HT-29 (cell line): ENCODE measurements at places on chromosomes 5 and 9. TPM values are rescaled to one million over a fixed set of nuclear protein-coding genes. Genes with fewer than 3 reads are reported as not detected.
A peak's percentile ranks its signal among the peaks of the same experiment; 100 is the strongest.

DNA sequence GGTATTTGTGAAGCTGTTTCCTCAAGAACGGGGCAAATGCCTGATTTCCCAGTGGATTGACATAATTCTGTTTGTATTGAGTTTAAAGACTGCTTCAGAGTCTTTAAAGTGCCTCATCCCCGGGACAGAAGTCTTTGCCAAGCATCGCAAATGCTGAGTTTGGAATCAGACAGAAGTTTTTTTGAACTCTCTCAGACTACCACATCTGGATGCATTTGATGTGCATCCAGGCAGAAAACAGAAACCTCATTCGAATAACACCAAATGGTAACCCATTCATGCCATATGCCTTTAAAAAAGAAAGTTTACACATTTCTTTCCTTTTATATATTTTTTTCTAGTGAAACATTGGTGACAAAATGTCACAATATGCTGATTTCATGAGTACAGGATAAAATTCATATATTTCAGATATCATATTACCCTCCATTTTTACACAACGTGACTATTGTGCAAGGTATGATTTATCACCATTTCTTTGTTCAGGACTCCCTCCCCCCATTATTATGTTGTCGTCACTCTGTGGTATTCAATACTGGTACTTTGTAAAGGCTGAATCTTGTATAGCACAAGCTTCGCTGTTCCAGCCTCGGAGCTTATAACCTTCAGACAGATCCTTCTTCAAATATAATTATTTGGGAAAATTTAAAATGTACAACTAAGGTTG is 91.1 kb downstream of the ZNF608 start:
- DNase-seq: no peak

GRCh38 chr9:92652461-92652860 is 17.5 kb downstream of the IPPK start:
- DNase-seq: no peak

DNA sequence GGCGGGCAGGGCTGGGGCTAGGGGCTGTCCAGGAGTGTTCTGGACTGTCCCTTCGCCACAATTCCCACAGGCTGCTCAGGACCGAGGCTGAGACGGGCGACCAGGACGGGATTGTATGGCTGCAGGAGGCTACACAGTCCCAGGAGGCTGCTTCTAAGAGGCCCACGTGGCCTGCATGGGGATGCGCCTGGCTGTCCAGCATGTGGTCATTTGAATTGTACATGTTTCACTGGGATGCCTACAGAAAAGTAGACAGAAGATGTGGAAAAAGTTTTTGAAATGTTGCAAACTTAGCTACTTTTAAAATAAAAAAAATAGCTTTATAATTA is 32.6 kb upstream of the SPTLC1 start:
- DNase-seq: no peak

- DNase-seq: no peak
Measured at GRCh38 chr5:178454303-178454702, 135.9 kb downstream of the COL23A1 start.

DNA sequence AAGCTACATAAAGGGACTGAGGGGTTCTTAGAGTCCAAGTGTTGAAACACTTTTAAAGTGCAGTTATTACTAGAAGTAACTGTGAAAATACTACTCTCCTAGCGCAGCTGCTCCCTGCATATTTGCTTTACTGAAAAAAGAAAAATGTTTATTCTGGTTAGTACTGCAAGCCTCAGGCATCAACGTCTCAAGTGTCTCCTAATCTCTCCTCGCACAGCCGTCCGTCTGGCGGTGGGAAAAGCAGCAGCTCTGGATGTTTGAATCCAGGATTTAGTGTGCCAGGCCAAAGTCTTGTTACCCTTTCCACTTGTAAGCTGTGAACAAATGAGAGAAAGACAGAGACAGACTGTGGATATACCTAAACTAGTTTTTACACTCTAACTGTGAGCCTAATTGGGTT is 31.1 kb downstream of the RORB start:
- DNase-seq: no peak

- peak; percentile 18 for DNase-seq
Measured at GRCh38 chr9:77212801-77213200, 35.5 kb downstream of the VPS13A start.

DNA sequence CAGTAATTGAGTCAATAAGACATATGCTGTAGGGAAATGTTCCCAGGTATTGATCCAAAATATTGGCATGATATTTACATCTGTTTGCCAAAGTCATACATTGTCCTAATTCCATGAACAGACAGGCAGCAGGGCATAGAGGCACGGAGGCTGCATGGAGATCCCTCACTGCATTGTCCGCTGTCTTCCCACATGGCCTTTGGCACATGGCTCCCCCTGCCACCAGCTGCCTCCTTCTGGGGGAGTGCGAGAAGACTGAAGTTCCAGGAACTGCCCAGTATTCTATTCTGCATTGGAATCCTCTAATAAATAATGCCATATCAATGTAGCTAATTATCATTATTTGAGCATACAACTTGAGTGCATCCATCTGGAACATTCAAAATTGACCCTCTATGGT is 269.0 kb downstream of the FBXL7 start:
- DNase-seq: no peak

GRCh38 chr9:110065532-110065931 is 142.4 kb downstream of the C9orf152 start:
- no peak for DNase-seq

DNA sequence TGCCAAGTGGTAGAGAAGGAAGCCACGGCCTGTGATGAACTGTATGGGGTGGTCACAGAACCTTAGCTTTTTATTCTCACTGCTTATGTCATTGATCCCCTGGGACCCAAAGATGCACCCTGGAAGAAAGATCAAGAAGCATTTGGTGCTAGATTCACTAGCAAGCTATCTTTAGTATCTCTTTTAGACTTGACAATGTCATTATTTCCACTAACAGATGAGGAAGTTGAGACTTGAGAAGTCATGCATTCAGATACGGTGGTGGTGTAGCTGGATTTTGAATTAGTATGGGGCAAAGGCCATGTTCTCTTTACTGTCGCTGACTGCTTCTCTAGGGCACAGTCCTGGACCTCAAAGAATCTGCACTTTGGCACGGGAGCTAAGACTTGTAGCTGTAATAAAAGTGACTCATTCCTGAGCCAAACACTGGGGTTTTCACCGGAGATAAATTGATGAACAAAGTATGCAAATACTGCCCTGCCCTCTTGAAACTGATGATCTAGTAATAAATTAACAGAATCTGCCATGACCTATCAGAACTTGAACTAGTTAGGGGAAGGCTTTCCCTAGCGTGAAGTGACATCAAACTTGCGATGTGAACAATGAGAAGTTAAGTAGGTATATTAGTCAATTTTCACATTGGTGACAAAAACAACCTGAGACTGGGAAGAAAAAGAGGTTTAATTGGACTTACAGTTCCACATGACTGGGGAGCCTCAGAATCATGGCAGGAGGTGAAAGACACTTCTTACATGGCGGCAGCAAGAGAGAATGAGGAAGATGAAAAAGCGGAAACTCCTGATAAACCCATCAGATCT is 5.4 kb downstream of the GDA start:
- DNase-seq: peak; percentile 89

DNA sequence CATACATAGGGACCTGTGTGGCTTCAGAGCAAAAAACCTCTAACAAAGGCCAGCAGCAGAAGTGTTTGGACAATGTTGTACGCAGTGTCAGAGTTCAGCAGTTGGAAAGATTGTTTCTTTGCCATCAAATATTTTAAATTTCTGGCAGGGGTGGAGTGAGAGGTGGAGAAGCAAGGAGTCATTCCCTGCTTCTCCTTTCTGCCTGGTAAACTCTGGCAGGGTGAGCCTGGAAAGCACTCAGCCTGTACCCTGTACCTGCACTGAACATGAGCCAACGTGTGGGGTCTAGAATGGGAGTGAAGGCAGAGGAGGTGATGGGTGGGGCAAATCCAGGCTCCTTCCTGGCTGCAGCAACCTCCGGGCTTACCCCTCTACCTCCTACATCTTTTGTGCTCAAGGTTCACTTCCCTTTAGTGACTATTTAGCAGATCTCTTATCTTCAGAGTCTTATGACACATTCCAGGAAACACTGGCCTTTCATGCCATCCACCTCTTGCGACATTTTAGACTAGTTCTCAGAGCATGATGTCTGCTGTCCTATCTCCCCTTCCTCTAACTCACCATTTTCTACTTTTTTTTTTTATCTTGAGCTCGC is 445.0 kb upstream of the PIK3R1 start:
- DNase-seq: peak; percentile 94

DNA sequence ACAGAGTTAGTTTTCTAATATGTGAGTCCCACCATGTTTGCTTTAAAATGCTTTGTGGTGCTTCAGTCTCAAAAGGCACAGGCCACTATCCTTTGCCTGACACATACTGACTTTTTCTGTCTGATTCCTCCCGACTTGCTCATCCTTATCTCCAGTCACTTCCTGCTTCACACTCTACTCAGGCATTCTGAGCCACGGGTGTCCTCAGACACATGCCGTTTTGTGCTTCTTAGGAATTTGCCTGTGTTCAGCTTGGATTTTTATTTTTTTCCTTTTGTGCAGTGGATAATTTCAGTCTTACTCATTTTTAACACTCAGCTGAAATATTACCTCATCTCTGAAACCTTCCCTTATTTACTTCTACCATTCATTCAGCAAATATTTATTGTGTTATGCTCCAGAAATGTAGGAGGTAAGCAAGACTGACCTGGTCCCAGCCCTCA is 54.1 kb downstream of the MAN2A1 start:
- DNase-seq: no peak

DNA sequence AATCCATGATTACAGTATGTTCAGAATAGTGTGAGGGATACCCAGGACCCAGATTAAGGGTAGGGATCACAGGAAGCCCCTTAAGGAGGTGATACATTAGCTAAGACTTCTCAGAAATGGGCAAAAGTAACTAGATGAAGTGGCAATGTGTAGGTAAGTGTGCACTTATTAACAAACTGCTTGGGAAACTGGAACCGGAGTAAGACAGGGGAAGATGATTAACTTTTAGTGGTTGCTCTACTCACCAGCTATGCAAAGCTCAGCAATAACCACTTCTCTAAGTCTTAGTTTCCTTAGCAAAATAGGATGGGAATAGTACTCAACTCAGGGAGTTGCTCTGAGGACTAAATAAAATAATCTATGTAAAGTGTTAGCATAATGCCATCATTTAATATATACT is 182.2 kb downstream of the MCTP1 start:
- no peak for DNase-seq

DNA sequence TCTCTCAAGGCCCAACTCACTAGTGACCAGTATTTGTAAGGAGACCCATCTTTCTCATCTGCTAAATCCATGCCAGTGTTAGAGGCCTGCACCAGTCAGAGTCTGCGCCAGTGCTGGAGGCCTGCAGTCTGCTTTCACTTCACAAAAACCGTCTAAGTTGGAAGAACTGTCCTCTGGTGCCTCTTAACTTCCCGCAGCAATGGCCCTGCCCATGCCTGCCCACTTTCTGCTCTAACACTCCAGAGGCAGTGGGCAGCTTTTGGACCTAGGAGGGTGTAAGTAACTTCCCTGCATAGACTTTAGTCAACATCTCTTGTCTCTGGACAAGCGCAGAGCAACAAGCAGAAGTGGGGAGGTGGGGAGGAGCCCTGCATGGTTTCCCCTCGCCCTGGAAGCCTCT is 152.9 kb downstream of the AUH start:
- no peak for DNase-seq

DNA sequence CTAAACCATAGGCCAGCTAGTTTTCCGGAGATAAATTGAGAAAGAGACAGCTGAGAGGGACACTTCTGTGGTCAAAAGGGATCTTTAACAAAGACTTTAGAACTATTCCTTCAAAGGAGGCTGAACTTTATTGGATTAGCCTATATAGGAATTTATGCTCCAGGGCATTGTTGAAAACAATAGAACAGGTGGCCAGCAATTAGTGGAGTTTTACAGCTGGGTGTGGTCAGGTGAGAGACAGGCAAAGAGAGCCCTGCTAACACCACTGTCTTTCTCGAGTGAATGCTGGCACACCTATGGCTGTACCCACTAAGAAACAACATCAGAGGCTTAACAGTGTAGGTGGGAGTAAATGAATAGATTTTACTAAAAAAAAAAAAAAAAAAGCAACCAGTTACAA is 16.7 kb upstream of the TLR4 start:
- DNase-seq: no peak

DNA sequence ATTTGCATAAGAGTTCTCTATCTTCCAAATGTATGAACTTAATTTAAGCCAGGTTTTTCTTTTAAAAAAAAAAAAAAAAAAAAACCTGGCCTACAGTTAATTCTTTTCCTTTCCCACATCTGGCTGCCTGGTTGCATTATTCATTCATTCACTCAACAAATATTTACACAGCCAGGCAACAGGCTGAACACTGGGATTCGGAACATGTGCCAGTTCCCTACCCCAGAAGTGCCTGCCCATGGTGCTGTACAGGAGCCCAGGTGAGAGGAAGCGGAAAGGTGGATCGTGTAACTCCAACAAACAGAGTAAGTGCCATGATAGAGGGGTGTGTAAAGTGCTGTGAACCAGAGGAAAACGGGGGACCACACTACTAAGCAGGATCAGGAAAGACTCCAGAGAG is 93.6 kb downstream of the CDK5RAP2 start:
- no peak for DNase-seq

DNA sequence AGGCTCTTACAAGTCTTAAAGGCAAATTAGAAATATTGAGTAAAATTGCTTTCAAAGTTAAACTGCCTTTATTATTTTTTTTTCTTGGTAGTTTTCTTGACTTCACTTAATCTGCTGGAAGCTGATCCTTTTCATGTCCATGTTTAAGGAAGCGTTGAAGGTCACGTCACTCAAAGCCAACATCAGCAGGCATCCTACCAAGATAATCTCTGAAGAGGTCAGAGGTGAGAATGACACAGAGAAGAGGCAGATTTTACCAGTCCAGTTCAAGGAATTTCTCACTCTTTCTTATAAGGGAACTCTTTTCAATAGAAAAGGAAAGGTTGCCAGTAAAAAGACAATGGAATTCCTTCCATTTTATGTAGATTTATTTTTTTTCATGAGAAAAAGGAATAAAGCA is 259.8 kb downstream of the ANXA1 start:
- DNase-seq: no peak

DNA sequence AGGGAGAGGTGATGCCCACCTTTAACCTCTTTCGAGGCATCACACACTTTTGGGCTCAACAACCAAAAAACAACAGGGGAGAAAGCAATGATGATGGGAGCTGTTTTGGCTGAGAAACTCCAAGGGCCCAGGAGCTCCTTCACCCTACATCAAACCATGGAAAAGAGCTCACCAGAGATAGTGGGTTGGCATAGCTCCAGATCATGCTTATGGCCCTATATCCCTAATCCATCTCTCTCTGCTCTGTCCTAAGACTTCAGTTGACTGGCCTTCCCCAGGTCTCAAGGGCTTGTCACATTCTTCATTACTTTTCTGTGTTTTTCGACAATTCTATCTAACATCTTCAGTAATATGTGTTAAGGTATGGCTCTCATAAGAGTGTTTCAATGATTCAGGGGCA is 5.7 kb upstream of the CTSL start:
- no peak for DNase-seq

GRCh38 chr5:88818296-88818695 is 64.7 kb downstream of the MEF2C start:
- no peak for DNase-seq

- no peak for DNase-seq
Measured at GRCh38 chr5:171596391-171596878, 177.0 kb downstream of the FGF18 start.

PCDHA1 gene
- total RNA-seq: not detected in 2 replicates

ANXA1 gene
- total RNA-seq: 171 and 192 TPM in 2 replicates

GABRA6 gene
- total RNA-seq: not detected in 2 replicates

C5orf52 gene
- total RNA-seq: not detected in 2 replicates

SLF1 gene
- 4.5 and 8.3 TPM in 2 replicates for total RNA-seq

CYLC2 gene
- total RNA-seq: not detected in 2 replicates

COL15A1 gene
- total RNA-seq: not detected in 2 replicates

IRX1 gene
- total RNA-seq: not detected in 2 replicates

FAT2 gene
- total RNA-seq: not detected in 2 replicates

LAMC3 gene
- total RNA-seq: not detected in 2 replicates

GPX3 gene
- 35.0 and 36.4 TPM in 2 replicates for total RNA-seq

ITK gene
- total RNA-seq: not detected in 2 replicates

CD274 gene
- 0.33 and 3.3 TPM in 2 replicates for total RNA-seq
